ENCODE measurements at places on chromosomes 3 and 15.
A peak's percentile ranks its signal among the peaks of the same experiment; 100 is the strongest.

DNA sequence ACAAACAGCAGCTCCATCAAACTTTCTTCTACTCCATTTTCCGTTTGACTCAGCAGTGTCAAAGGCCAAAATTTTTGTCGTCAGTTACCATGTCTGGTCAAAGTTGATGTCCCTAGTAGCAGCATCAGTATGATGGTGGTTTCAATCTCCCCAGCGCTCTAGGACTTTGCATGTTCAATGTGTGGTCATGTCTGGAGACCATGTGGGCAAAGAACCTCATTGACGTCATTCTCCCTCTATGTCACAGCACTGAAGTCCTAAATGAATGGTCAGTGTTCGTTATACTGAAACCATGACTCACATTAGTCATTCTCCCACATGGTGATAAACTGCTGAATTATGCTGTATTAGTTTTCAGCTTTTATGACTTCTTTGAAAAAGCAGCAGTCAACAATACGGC lies 23.2 kb downstream of the SHC4 start:
- no peak for DNase-seq

DNA sequence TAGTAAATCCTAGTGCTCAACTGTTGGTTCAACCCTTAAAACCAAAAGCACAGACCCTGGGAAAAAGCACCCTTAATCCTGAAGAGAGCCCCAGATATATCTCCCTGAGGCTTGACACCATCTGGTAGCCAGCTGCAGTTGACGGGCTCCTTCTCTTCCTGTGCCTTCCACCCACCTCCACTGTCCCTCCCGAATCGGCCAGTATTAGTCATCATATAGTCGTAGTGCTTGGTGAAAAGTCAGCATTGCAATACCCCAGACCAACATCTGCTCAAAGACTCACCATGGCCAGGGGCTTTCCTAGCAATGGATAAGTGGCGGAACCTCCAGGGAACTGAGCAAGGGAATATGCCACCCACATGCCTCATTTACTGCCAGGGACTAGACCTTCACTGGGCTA lies 125.6 kb upstream of the CRBN start:
- no peak for DNase-seq

DNA sequence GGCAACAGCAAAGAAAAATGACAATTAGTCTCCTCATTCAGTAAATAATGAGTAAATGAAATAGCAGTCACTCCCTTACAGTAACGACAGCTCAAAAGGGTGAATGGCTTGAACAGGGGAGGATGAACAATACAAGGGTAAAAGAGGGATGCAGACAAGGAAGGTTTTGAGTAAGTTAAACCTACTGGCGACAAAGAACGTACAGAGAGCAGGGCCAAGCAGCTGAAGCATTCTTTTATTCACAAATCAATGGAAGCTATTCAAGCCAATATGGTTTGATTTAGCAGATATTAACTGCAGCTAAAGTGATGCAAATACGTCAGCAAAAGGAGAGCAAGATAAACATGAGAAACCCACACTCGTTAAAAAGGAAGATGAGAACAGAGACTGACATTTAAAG lies 90.7 kb upstream of the ICE2 start:
- no peak for DNase-seq

GRCh38 chr3:71921036-71921435 lies 136.1 kb upstream of the PROK2 start:
- no peak for DNase-seq

DNA sequence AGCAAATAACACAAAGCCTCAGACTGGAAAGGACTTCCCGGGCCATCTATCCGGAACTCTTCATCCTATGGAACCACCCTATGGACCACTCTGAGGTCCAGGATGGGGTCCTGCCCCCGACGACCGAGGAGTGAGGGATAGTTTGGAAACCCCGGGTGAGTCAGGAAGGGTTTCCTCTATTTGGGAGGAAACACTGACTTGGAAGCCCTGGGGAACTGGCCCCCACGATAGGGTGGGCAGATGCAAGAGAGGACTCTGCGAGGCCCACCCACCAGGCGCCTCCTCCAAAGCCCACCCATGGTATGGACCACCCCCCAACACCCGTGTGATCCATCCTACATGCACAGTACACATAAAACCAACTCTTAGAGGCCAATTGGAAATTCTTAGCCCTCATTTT lies 69.4 kb downstream of the CPN2 start:
- no peak for DNase-seq

DNA sequence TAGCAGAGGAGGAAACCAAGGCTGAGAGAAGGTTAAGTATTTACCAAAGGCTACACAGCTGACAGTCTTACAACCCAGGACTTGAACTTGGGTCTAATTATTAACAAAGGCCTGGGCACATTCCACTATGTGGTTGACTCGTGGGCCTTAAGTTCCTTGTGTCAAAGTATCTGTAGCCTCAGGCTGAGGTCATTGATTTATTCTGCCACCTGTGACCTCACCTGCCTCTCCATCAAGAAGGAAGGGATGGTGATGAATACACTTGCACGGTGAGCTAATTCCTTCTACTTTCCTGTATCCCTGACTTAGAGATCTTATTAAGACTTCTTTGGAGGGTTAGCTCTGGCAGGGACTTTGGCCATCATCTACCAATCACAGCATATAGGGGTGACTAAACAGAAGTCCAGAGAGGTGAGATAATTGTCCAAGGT lies 19.9 kb upstream of the LRRC58 start:
- no peak for DNase-seq

GRCh38 chr15:56496635-56497034 lies 31.7 kb upstream of the MNS1 start:
- peak; percentile 9 for DNase-seq

DNA sequence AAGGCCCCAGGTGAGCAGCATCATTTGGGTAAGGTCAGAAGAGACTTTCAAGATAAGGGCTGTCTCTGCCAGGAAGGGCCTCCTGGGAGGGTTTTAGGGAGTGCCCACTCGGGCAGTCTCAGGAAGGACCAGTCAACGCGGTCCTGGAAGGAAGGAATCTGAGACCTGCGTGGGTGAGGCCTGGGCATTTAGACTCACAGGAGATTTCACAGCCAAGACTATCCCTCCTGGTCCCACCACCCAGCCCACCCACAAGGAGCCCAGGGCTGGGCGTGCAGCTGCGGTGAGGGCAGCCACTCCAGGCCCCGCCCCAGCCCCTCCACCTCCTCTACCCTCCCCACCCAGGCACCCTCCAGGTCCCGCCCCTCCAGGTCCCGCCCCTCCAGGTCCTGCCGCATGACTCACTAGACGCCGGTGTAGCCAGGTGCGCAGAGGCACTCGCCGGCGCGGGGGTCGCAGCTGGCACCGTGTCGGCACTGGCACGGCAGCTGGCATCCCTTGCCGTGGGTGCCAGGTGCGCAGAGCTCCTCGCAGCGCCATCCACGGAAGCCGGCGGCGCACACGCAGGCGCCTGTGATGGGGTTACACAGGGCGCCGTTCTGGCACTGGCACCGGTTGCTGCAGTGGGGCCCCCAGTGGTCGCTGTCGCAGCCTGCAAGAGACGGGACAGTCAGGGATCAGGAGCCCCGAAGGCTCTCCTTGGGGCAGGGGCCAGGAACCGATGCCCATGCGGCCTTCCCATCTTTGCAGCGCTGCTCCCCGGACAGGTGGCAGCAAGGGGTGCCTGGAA lies 112.7 kb downstream of the RAB11A start:
- no peak for DNase-seq

GRCh38 chr15:72271895-72272212 lies 500 bp downstream of the PARP6 start:
- DNase-seq, result no peak

GRCh38 chr3:143885780-143886427 lies 37.6 kb upstream of the SLC9A9 start:
- no peak for DNase-seq

- no peak for DNase-seq
These were observed 70.4 kb downstream of the ATP2B2 start for GRCh38 chr3:10434938-10435336.

DNA sequence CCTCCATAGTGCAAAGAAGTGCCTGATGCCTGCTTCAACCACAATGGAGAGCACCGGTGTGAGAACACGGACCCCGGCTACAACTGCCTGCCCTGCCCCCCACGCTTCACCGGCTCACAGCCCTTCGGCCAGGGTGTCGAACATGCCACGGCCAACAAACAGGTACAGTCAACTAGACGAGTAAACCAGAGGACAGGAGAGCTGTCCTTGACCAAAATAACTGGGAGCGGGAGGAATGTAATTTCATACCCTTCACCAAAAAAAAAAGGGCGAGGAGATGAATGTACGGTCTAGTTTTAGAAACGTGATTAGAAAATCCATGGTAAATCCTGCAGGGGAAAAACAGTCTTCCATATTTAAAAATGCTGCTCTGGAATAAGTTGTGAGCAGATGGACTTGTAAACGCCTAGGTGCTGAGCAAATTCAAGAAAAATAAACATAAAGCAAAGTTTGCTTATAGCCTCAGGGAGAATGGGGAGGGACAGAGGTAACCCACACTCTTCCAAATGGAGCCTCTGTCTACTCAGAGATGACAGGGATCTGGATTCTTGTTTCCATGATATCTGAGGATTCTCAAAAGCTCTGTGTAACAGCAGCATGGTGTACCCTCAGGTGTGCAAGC lies 8.4 kb downstream of the THBS1 start:
- peak; percentile 46 for DNase-seq

GRCh38 chr15:66124651-66125050 lies 128.9 kb downstream of the MEGF11 start:
- DNase-seq, result no peak

GRCh38 chr3:36907911-36908646 lies 36.8 kb downstream of the TRANK1 start:
- DNase-seq, result no peak

DNA sequence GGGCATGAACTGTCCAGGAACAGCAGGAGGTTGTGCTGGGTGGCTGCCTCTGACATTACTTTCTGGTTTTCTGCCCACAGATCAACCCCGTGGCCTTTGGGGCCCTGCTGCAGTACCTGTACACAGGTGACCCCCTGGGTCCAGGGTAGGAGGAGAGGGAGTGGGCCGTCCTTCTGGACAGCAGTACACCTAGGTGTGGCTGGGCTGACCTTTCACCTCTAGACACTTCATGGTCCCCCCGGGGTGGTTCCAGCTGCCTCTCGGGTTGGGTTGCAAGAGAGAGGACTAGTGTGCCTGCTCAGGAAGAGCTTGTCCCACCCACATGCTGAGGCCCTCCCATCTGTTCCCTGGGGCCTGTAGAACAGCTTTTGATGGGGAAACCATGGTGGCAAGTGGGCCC lies 3.7 kb downstream of the ABTB1 start:
- no peak for DNase-seq

DNA sequence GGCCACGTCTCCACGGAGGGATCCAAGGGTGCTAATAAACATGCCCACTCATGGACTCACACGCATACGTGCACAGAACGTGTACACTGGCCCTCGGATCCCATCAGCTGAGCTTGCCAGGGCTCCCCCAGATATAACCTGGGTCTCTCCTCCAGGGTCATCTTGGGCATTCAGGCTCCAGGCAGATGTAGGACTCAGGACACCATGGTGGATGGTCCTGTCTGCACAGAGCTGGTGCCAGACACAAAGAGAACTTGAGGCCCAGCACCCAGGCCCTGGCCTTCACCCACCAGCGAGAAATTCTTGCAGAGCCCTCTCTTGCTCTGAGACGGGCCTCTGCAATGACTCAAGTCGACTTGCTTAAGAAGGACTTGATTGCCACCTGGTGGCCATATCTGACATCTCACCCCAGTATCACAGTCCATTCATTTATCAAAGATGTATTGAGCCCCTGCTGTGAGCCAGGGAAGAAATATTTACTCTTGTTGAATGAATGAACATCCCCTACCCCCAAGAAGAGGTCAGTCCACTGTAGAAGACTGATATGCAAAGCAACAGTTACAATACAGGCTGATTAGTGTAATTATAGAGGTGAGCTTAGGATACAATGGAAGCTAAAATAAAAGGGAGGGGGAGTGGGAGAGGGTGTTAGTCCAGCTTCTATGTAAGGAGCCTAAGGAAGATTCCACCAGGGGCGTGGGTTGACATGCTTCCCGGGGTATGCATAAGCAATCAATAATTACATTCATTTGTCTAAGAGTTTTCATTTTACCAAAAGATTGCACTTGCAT lies 34.2 kb upstream of the VPS8 start:
- peak; percentile 78 for DNase-seq

DNA sequence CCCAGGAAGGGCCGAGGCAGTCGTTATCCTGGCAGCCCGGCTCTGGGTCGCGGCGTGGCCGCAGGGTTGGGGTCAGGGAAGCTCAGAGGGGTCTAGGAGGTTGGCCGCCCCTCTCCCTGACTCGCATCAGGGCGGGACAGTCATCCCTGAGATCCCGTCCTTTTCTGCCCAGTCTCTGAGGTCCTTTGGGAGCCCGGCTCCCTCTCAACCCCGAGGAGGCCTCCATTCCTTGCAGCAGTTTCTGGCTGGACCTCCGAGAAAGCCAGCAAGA lies 495 bp downstream of the HYAL2 start:
- no peak for DNase-seq

DNA sequence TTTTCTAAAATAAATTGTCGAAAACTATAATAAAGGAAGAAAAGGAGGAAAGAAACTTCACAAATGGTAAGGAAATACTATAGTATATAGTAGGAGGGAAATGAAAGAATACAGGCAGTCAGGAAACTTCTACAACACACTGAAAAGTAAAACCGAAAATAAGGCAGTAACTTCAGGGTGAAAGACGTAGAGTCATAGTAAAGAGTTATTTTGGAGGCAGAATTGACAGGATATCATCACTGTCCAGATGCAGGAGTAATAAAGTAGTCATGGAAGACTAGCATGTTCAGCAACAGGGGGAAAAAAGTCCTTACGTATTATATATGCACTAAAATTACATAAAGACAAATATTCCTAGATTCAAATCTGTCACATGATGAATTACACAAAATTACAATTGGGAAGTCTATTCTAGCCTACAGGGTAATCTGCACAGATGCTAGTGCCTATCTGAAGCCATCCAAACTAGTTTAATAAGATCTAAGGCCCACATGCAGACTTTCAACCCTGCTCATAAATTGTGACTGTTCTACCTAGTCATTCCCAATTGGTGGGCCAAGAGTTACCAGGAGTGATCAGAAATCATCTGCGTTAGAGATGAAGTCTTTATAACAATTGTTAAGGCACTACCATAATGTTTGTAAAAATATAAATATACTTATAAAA lies 14.0 kb downstream of the VPS13C start:
- no peak for DNase-seq

DNA sequence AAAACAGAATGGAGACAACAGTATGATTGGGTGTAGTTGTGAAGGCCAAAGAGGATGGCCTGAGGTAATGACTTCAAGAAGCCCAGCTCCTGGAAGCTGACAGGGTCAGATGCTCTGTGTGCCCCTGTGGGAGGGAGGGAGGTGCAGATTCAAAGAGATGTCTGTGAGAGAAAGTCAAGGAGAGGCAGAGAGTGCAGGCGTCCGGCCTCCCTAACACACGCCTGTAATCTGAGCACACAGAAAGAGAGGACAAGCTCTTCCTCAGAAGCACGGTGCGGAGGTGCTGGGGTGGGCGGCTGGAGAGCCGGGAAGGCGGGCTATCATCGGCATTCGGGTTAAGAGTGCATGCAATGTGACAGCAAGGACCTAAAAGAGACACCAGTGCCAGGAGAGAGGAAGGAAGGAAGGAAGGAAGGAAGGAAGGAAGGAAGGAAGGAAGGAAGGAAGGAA lies 238.2 kb upstream of the HES1 start:
- no peak for DNase-seq

Measured in keratinocyte (primary cell).